BJ (cell line): ENCODE measurements at places on chromosomes 2 and 18.

DNA sequence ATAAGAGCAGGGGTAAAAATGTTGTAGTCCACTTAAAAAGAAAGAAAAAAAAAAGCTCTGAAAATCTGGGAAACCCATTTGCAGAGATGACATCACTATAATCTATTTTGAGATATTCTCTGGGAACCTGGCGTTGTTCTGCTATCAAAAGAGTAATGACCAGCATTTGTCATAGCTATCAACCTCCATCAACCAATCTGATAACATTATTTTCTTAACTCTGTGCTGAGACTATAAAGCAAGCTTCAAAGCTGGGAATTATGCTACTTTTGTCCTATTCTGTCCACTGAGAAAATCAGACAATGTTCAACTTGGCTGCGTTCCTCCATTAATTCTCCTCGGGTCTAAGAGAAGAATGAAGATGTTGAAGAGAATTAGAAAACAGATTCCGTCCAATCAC is 107.5 kb downstream of the STK39 start:
- DNase-seq, result no peak

DNA sequence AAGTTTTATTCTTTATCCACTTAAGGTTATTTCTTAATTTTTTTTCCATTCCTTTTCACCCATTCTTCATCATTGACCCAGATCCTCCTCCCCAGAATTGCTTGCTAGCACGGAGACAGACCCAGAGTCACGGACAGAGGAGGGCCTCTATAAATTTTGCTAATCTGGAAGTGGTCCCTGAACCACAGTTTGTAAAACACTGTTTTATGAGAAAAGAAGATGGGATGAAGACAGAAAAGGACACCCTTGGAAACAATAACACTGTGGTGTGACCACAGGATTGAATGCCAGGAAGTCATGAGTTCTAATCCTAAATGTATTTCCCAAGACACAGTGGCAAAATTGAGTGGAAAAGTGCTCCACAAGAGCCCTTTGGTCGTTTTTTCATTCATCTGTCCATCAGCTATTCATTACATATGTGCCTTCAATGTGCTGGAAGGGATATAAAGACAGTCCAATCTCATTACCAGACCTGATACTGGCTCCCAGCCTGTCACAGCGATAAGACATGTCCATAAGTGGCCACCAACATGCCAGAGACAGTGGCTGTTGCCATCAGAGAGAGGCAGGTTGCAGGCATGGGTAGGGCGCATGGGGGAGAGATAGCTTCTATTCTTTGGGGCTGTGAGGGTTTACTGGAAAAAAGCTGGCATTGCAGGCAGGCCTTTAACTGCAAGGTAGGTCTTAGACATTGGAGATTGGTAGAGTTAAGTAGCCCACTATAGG is 175.2 kb upstream of the ALPP start:
- DNase-seq, result no peak

- no peak for DNase-seq
These were observed 193.8 kb downstream of the RPIA start for GRCh38 chr2:88885275-88885674.

DNA sequence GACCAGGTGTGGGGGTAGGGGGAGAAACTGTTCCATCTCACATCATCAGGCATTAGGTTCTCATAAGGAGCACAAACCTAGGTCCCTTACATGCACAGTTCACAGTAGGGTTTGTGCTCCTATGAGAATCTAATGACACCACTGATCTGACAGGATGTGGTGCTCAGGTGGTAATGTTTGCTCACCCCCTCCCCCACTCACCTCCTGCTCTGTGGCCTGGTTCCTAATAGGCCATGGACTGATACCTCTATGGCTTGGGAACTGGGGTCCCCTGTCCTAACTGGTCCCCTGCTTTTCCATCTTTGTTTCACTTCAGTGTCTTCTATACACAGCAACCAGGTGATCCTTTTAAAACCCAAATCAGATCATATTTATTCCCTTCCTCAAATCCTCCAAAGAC is 267.8 kb downstream of the TNS1 start:
- DNase-seq, result no peak

DNA sequence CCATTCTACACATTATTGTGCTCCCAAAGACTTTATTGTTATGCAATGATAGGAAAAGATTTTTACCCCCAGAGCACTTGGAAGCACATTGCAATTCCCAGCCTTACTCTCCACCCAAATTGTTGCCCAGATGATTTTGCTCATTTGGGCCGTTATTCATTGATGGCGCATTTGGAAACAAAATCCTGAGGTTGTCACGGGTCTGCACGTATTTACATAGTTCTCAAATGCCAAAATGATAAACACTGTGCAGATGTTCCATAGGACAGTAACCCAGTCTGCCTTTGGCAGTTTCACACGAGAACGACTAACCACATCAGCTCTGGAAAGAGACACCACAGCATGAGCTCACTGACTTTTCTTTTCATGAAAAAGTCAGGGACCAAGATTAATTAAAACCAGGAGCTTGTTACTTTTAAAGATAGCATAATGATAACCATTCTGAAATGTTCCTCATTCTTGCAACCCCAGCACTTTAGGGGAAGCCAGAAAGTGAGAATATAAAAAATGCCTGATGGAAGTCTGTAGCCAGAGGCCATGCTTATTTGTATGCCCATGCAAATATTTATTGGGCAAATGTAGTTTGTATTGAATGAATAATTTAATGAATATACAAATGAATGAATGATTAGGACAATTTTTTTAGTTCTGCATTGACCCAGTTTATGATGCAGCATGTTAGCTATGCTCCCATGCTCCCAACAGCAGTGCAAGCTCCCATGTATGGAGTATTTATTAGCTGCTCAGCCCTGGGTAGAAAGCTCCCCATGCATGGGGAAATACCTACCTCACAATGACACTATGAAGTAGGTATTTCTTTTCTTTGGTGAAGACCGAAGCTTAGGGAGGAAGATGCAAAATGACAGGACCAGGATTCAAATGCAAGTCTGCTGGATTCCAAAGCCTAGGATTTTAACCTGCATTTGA is 84.6 kb downstream of the MAIP1 start:
- peak; percentile 99 for DNase-seq

DNA sequence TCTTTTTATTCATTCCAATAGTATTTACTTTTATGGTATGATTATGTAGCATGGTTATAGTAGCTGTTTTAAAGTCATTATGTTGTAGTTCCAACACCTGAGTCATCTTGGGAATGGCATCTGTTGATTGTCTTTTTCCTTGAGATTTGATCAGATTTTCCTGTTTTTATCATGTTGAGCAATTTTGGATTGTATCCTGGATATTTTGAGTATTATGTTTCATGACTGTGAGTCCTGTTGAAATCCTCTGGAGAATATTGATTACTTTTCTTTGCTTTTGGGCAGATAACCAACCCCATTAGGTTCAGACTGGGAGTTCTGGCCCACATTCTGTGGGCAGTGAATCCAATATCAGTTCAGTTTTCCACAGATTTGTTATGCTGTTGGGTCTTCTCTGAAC is 163.2 kb upstream of the SPRED2 start:
- DNase-seq, result no peak

DNA sequence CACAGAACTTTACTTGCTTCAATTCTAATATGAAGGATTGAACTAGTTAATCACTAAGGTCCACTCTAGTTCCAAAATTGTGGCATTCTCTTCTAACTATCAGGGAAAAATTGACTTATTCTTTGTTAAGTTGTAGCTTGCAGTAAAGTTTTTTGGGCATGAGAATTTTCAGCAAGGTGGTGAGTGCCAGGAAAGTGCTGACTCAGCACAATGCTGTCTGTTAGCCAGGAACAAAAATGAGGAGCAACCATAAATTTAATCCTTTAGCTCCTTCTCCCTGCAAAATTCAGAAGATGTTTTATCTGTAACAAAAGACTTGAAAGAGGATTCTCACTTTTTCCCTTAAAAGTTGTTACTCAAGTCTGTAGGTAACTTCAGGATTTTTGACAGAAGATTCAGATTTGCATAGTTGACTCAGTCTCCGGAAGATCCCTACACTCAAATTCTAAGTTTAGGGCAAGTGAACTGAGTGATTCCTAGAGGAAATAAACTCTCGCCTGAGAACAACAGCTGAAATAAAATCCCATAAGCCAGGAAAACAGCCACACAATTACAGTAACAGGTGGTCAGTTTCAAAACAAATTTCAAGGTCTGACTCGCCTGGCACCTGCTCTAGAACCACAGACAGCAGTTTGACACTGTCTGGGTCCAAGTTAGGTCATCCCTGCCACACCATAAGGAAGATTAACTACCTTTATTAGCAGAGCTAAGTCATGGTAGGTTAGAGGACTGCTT is 20.2 kb upstream of the DARS1 start:
- no peak for DNase-seq

- DNase-seq, result no peak
These were observed 537.5 kb upstream of the FSIP2 start for GRCh38 chr2:185201063-185201462.

DNA sequence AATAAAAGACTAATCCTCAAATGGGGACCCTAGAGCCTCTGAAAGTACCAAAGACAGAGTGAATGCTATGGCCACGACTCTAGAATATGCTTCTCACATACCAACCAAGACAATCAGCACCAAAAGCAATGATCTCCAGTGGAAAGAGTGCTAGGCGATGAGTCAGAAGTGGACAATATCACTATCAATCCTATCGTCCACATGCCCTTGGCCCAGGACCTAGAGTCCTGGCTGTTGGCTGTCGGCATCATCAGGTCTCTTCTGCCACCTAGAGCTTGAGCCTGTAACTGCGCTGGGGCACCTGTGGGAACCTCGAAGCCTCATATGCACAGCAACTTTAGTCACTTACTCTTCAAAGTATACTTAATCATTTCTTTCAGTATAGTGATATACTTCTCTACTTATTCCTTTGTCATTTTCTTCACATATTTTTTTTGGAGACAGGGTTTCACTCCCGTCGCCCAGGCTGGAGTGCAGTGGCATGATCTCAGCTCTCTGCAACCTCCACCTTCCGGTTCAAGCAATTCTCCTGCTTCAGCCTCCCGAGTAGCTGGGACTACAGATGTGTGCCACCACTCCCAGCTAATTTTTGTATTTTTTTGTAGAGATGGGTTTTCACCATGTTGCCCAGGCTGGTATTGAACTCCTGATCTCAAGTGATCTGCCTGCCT is 29.7 kb downstream of the NOL10 start:
- DNase-seq, result peak; percentile 31

GRCh38 chr18:58407263-58407648 is 221.6 kb downstream of the ALPK2 start:
- no peak for DNase-seq

DNA sequence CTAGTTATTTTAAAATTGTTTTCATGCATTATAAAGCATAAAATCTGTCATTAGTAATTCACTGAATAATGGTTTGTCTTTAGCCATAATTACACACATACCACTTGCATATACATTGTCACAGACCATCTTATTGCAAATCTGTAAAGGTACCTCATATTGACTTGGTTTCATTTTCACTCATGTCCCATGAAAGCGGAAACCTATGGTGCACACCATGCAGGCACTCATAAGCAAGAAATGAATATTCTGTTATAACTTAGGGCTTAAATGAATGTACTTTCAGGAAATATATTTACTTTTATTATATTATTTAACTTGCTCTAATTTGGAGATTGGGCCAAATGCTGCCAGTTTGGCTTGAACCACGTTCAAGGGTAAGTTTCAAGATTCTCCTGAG is 29.2 kb upstream of the STK17B start:
- DNase-seq, result no peak

DNA sequence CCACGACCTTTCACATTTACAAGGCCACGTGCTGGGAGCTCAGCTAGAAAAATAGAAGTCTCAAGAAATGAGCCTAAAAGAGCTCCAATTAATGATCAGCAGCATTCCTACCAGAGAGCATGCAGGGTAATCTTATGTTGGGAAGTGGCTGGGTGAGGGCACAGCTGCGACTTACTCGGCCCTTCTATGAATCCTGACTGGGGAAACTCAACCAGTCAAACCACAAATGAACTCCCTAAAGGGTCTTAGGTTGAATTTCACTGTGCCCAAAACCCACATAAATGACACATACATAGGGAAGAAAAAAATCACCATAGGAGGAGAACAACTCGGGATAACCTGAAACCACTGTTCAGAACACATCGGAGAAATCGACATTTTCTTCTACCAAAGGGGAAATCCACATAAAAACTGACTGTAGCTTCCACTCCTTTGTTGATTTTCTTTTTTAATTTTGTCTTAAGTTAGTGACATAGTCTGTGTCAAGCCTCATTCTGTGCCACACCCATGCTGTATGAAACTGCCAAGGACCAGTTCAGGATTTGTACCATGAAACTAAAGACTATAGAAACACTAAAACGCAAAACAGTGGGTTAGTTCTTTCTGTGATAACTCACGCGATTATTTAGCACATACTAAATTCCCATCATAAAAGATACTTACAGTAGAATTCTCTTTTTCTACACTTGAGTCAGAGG is 54.7 kb downstream of the UXS1 start:
- DNase-seq, result no peak

- DNase-seq, result no peak
These were observed 69.6 kb downstream of the KLHL29 start for GRCh38 chr2:23454501-23455120.

DNA sequence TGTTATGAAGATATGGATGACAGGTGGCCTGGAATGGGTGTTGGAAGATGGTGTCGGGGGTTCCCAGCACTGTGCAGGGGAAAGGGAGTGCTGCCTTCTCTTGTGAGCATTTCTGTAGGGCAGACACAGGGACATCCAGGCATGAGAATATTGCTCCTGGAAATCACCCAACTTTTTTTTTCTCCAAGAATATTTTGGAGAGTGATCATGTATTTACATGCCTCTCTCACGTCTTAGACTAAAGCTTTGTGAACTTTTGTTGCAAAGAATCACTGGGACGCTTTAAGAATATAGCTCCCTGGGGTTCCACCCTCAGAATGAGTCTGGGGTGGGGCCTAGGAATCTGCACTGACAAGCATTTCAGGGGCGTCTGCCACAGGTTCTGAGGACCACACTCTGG is 68.7 kb downstream of the VWA3B start:
- DNase-seq, result no peak

DNA sequence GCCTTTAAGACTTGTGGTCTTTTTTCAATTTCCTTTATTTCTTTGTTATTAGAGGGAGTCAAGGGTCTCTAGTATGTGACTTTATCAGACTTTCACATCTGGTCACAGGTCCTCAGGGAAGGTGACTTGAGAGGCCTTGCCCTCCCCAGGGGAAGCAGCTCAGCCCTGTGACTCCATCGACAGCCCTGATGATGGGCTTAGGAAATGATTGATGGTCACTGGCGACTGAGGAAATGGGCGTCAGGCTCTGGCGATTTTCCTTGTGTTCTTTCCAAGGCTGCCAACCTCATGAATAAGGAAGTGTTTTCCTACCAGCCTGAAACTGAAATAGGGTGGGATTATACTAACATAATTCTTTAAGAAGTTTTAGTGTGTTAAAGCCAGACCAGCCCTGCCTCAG is 21.1 kb downstream of the SERPINE2 start:
- no peak for DNase-seq

DNA sequence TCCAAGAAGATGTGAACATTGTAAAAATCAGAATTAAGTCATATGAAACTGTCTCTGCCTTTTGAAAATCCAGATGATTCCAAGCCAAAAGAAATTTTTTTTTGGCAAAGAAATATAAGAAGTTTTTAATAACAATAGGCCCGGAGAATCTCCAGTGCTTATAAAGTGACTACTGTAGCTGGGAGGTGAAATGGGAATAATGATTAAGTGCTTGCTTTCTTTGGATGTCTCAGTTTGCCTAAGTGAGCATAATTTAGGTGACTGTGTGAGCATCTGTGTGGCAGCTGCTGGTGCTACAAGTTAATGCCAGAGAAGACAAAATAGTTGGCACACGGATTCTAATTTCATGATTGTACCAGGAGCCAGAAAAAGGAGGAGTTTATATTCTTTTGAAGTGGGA is 185.0 kb downstream of the LTBP1 start:
- no peak for DNase-seq

GRCh38 chr2:236130349-236130998 is 37.7 kb downstream of the GBX2 start:
- no peak for DNase-seq
